ENCODE measurements at places on chromosomes 5 and 9. TPM values are rescaled to one million over a fixed set of nuclear protein-coding genes. Genes with fewer than 3 reads are reported as not detected.
A peak's percentile ranks its signal among the peaks of the same experiment; 100 is the strongest.

Gene MYORG
- 1.3 TPM for total RNA-seq

GRCh38 chr5:164540174-164540573 lies 1034.8 kb downstream of the MAT2B start:
- no peaks in the 10 kb centered on the region for H3K4me1 ChIP-seq
- H3K4me3 ChIP-seq, result no peak overlapping the region
- H3K27me3 ChIP-seq, result no peaks in the 10 kb centered on the region
- no peaks in the 10 kb centered on the region for H3K36me3 ChIP-seq
- no peak for DNase-seq

DNA sequence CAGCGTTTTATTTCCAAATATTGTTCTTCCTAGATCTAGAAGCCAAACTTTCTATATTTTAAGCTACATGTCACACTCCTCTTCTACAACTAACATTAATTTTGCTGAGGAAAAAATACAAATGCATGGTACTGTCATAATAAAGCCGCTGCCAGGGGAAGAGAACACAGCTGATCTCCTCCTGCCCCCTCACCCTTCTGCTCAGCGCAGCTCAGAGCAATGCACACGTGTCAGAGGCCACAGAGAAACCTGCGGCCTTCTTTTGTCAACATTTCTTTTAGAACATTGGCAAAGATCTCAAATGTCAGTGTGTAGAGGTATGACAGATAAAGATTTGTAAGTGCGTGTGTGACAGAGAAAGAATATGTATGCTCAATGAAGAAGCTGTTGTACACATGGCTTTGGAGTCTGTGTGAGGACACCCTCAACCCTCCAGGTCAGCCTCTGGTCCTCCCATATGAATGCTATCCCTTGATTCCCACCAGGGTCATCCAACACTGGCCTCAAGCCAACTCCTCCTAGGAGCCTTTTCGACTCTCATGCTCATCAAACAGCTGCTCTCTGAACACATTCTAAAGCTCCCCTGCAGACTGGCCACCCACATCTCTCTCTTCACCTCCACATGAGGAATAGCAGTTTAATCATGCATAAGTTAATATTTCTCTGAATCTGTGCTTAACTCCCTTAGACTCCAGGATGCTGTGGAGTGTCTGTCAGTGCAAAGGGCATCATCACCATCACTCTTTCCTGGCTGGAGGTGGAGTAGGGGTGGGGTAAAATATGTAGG lies 40.9 kb downstream of the TAS2R1 start:
- no peak overlapping the region for H3K4me3 ChIP-seq
- no peak overlapping the region for H3K27ac ChIP-seq
- no peaks in the 10 kb centered on the region for H3K4me1 ChIP-seq
- no peaks in the 10 kb centered on the region for H3K27me3 ChIP-seq

GRCh38 chr5:158812408-158812807 lies 287.3 kb downstream of the EBF1 start:
- no peak overlapping the region for H3K27ac ChIP-seq
- peak; percentile 50 for DNase-seq
- H3K27me3 ChIP-seq, result no peaks in the 10 kb centered on the region
- peaks cover 11% of the 10 kb centered on the region for H3K4me1 ChIP-seq
- no peaks in the 10 kb centered on the region for H3K36me3 ChIP-seq
- no peak overlapping the region for H3K4me3 ChIP-seq

Measured in CD4-positive, alpha-beta memory T cell (primary cell).